NCI-H187 treated with DMSO at 0.1 percent for 48 hours (cell line): ENCODE measurements at places on chromosomes 7 and 10.

DNA sequence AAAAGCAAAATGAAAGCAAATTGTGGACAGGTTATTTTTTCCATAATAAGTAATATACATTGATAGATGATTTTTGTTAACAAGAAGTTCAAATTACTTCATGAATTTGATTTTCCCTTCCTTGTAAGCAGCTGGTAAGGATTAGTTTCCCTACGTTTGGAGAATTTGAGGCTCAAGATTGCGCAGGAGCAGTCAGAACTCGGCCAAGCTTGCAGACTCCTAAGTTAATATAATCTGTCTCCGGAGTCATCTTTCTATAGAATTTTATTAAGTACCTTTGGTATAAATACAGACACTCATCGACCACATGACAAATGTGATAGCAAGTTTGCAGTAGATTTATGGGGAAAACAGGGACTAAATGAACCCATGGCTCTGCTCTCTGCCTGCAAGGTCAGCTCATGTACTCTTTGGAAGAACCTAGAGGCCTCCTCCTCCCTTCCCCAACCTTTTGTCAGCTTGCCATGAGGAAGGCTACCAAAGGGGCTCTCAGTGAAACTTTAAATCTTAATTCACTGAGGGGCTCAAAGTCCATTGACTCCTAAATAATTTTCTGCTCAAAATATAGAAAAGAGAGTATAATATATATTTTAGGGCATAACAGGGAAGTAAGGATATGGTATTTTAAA is 89.2 kb upstream of the CTTNBP2 start:
- DNase-seq: no peak

DNA sequence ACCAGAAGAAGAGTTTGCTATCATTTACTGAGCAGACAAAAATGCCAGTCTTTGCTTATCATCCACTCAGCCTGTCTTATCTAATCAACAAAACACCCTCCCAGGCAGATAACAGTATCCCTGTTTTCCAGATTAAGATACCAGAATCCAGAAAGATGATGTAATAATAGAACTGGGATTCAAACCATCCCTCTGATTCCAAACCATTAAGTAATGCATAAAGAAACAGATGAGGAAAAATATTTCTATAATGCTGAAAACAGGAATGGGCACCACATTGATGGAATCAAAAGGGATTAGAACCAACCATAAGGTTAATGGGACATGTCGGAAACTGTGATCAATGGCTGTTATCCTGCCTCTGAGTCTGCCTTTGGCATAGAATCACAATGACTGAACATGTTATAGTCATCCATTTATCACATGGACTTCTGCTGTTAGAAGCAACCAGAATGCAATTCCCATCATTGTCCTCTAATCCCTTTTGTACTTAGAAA is 92.1 kb upstream of the RSU1 start:
- no peak for DNase-seq

GRCh38 chr10:5168897-5169420 is 16.0 kb downstream of the AKR1C8 start:
- no peak for DNase-seq

GRCh38 chr7:106064316-106064715 is 47.8 kb downstream of the SYPL1 start:
- peak; percentile 49 for DNase-seq

GRCh38 chr7:18491871-18492270 is 3.7 kb upstream of the HDAC9 start:
- DNase-seq: no peak

DNA sequence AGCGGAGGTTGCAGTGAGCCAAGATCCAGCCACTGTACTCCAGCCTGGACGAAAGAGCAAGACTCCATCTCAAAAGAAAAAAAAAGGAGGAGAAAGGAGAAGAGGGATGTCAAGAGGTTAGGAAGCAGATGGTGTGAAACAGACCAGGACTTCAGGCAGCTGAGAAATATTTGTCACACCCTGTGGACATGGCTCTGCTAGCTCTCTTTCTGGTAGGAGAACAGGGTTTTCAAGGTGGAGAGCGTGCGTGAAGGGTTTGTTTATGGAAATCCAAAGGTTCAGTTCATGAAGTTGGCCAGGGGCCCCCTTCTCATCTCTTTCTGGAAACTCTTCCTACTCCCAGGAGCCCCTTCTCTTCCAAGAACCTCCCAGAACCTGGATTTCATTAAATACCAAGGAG is 110.8 kb upstream of the GALNT17 start:
- DNase-seq: no peak

DNA sequence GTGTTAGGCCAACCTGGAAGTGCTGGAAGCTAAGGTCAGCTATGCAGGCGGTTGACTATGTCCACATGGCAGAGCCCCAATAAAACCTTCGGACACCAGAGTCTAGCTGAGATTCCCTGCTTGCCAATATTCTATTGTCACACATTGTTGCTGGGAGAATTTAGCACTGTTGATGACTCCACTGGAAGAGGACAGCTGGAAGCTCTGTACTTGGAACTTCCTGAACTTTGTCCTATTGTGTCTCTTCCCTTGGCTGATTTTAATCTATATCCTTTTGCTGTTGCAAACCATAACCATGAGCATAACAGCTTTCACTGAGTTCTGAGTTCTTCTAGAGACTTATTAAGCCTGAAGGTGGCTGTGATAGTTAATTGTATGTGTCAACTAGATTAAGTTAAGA is 12.0 kb downstream of the XRCC2 start:
- DNase-seq: no peak

DNA sequence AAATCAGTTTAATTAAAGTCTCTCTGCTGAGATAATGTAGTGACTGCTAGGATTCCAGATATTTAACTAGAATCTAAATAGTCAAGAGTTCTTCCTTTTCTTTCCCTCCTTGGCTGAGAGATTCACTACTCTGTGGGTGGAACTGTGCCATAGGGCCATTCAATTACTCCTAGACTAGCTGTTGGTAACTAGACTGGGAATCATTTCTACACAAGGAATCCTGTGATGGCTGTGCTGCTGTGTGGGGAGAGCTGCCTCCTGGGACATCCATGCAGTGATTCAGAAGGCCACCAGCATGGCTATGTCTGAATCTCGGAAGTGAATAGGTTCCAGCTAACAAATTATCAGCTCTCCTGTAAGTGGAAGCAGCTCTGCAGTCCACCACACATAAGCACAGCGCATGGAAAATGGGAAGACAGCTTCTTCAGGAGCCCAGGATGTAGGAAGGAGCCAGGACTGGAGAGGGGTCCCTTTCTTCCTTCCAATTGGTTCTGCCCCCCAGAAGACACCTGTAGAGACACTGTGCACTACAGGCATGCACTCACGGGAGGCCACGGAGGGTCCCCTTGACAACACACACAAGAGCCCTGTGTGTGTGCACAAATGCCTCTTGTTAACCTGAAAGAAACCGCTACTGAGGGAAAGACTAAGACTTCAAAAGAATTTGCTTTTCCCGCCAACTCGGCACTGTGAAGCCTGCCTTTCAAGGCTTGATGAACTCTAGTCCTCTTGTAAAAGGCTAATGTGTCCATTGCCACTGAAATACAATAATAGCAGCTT is 66.5 kb downstream of the SCRN1 start:
- no peak for DNase-seq
